ENCODE measurements at places on chromosomes 4 and X.

GRCh38 chr4:143302536-143302935 lies 34.1 kb upstream of the GAB1 start:
- DNase-seq = no peak

GRCh38 chr4:5034206-5034605 lies 14.9 kb upstream of the CYTL1 start:
- DNase-seq = no peak

- no peak for DNase-seq
These were observed 166.0 kb upstream of the HAND2 start for GRCh38 chr4:173696011-173696410.

DNA sequence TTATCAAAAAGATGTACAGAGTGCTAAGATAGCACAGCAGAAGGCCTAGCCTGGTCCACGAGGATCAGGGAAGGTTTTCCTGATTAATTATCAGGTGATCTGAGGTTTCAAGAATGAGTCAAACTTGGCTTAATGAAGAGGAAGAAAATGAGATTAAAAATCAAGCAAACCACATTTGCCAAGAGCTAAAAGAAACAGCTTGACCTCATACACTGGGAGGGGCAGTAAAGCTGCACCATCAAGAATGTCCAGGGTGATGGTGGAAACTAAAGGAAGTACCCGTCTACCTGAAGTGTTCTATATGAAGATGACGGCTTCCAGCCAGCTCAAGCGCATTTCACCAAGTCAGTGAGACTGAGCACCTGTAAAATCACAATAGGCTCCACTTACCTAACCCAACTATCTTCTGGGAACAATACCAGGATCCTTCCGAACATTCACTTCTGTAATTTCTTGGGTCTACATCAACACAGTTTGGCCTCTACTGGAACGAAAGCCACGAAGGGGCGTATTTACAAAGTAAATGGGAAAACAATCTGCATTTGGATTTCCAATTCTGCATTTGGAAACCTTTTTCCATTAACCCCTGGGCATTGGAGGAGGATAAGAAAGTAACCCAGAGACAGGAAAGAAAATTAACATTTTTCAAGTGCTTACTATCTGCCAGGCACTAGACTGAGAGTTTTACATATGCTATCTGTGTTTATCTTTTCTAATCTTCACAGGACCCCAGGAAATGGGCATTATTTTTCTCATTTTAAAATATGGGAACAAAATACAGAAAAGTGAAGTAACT lies 114.0 kb upstream of the DCLK2 start:
- DNase-seq = no peak

DNA sequence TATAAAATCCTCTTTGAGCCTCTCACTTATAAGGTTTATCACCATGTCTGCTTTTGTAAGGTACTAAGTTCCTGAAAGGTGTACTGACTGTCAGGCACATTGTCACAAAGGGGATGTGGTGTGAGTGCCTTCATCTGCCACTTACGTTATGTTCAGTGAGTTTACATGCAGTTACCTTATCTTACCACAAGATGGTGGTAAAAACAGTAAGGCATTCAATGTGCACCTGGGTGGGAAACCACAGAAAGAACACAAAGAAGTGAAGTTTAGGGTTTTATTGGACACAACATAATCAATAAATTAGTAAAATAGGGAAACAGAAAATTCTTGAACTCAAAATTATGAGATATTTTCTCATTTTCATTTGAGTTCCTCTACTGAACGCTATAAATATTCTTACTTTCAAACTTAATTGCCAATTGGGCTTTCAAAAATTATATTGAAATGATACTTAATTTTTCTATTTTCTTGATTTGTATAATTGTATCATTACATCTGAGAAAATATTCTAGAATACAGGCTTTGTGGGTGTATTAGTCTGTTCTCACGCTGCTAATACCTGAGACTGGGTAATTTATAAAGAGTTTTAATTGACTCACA lies 650.8 kb downstream of the PCDH7 start:
- peak; percentile 62 for DNase-seq

- peak; percentile 12 for DNase-seq
These were observed 857 bp downstream of the SCML1 start for GRCh38 chrX:17737986-17738713.

DNA sequence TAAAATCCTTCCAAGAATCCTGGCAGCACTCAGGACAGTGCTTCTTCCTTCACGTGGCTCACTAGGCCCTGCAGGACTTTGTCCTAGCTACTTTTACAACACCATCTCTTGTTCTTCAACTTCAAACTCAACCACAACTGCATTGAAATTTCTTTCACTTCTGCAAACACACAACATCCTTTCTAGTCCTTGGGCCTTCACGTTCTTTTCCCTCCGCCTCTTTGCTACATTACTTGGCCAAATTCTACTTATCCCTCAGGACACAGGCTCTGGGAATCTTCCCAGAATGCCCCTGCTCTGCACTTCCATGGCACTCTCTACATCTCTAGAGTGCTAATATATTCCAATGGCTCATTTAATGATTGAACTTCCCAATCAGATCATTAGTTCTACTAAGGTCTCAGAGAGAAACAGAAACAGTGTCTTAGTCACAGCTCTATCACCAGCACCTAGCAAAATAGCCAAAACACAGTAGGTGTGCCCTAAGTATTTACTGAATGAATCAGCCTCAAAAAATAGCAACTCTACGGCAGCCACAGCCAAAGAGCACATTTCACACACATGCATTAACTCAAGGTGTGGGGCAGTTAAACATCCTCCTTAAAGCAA lies 73.3 kb downstream of the MANBA start:
- peak; percentile 36 for DNase-seq

DNA sequence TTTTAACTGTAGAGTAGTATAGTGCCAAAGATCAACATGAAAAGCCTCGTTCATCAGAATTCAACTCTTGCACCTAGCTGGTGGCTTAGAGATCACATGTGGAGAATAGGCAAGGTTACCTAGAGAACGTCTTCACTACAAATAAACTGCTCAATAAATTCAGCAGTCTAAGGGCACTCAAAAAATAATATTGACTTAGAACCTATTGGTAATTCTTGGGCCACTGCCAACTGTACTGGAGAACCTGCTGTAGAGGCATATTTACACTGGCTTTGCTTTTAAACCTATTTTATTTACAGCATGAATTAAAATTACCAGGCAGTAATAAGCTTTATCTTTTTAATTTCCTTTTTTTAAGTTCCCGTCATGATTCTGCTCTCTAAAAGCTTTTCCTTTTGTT lies 343.7 kb downstream of the PDHA2 start:
- DNase-seq = no peak

- no peak for DNase-seq
These were observed 46.9 kb upstream of the SLC39A8 start for GRCh38 chr4:102392033-102392744.

- no peak for DNase-seq
These were observed 32.0 kb upstream of the TENT5D start for GRCh38 chrX:80388206-80388605.

- no peak for DNase-seq
These were observed 70.4 kb upstream of the ANXA3 start for GRCh38 chr4:78481180-78481579.

GRCh38 chr4:6476893-6477292 lies 4.5 kb upstream of the PPP2R2C start:
- no peak for DNase-seq

- no peak for DNase-seq
These were observed 45.1 kb upstream of the FAM9A start for GRCh38 chrX:8846266-8846665.
